RKO (cell line): ENCODE measurements at places on chromosomes 1 and 21.
A peak's percentile ranks its signal among the peaks of the same experiment; 100 is the strongest.

GRCh38 chr1:207844371-207844770 is 66.6 kb downstream of the CD34 start:
- DNase-seq = no peak

GRCh38 chr1:22420455-22421053 is 31.1 kb upstream of the ZBTB40 start:
- peak; percentile 80 for DNase-seq

DNA sequence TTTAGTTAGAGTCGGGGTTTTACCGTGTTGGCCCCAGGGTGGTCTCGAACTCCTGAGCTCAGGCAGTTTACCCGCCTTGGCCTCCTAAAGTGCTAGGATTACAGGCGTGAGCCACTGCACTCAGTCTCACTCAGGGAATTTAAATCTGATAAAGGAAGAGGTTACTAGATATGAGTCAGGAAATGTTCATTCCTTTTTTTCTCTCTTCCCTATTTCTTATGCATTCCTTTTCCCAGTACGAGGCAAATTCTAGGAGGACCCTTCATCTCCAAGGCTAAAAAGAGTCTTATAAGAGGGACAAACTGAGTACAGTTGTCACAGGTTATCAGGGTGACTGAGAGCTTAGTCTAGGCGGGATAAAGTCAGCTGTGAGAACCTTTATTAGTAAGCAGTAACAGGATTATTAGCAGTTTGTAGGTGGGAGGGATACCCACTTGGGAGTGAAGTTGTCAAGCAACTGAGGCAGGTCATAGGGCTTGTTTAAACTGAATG is 9.1 kb downstream of the MACF1 start:
- DNase-seq = no peak

DNA sequence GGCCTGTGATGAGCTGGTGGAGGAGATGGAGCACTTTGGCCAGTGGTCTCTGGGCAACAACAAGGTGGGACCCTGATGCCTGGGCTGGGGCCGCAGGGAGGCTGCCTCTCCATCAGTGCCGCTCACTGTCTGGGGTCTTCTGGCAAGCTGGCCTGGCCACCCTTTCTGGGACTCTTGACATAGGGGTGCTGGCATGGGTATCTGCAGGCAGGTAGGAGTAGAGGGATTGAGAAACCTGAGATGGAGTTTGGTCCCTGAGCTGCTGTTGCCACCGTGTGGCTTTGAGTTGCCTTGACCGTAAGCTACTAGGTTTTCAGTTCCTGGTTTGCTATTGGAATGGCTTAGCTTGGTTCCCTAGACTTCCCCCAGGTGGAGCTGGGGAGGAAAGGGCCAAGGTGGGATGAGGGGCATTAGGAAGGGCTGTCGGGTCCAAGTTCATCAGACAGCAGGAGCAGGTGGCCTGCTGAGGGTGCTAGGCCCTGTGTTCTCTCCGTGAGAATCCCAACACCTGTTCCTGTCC is 13.2 kb upstream of the MFN2 start:
- peak; percentile 49 for DNase-seq

- DNase-seq = no peak
Observed at GRCh38 chr21:36708286-36709029, 9.5 kb downstream of the SIM2 start.
